T-helper 17 cell (primary cell): ENCODE measurements at places on chromosomes 2 and 18. TPM values are rescaled to one million over a fixed set of nuclear protein-coding genes. Genes with fewer than 3 reads are reported as not detected.

- peak; percentile 29 for DNase-seq
Measured at GRCh38 chr18:48540251-48541025, 1.6 kb downstream of the CTIF start.

GRCh38 chr2:43569921-43570320 is 25.9 kb downstream of the THADA start:
- DNase-seq = no peak

GRCh38 chr2:168727904-168728470 is 74.5 kb upstream of the NOSTRIN start:
- no peak for DNase-seq

DNA sequence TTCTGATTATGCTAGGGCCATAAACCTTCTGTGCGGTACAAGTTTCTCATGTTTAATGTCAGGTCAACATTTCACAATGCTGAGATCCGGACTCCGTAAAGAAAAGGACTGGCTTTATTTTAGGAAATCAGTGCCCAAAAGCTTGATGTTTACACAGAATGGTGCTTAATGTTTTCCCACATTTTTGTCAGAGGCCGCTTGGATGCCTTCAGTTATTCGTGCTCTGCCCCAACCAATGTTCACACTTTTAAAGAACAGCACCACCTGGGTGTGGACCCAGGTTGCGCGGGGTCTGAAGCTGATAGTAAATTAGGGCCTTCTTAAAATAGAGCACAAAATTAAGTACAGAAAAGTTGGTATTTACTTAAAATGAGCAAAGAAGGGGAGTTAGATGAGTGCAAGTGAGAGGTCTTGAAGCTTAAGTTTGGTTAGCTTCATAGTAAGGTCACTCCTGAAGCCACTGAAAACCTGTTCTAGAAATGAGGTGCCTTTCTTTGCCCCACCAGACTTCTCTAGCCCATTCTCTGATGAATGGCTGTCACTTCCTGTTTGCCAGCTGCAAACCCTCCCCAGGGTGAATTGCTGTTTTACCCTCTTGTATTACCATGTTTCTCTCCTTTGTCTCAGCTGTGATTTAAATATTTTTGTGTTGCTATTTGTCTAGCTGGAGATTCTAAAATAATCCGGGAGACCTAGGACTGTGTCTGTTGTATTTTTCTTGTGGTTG is 20.5 kb downstream of the SLC3A1 start:
- no peak for DNase-seq

GRCh38 chr2:161814008-161814660 is 189.9 kb downstream of the SLC4A10 start:
- no peak for DNase-seq

DNA sequence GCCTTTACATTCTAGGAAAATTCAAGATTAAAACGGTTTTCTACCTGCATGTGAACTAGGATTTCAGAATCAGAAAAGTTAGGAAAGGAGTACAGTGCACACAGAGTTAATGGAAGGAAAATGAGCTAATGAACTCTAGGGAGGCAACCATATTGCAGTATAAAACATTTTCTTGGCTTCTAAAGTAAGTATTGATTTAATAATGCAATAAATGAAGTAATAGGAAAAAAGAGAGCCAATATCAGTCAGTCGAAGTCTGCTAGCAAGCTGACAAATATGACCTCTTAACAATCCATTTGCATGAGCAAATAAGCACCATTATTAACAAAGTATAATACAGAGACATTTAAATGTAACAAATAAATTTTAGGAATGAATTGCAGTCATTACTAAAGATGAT is 80.2 kb upstream of the COL3A1 start:
- no peak for DNase-seq

GRCh38 chr2:31238906-31239592 is 5.1 kb downstream of the EHD3 start:
- DNase-seq = no peak

- no peak for DNase-seq
Measured at GRCh38 chr2:1605102-1606045, 138.9 kb downstream of the PXDN start.

- no peak for DNase-seq
Measured at GRCh38 chr2:165193178-165193777, 10.6 kb downstream of the SCN3A start.

DNA sequence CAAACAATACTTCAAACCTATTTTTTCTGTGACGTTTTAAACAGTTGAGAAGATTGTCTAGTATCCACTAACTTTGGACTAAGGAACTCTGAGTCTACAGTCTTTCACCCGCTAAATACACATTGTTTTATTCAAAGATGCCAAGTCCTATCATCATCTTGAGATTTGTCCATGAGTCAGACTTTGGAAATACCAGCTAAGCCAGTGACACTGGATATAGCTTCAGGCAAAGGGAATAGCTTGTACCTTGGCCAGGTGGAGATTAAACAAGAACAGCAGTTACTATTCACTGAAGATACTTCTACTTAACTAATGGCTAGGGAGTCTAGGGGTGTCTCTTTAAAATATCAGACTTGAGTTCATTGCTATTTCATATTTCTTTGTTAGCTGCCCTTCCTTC is 137.5 kb downstream of the COMMD1 start:
- no peak for DNase-seq

DNA sequence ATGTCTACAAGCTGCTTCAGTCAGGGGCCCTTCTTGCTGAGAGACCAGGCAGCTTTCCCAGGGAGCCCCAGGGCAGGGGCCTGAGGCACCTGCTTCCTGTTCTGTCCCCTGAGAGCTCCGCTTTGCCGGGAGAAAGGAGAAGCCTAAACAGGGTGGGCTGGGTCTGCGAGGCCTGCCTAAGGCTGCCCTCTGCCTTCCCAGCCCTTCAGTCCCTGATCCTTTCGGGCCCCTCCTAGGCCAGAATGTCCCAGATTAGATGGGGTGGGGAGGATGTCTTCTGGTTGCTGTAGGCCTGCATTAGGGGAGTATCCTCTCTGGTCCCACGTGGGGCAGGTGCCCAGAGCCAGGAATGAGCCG is 72.4 kb downstream of the TGOLN2 start:
- no peak for DNase-seq

DNA sequence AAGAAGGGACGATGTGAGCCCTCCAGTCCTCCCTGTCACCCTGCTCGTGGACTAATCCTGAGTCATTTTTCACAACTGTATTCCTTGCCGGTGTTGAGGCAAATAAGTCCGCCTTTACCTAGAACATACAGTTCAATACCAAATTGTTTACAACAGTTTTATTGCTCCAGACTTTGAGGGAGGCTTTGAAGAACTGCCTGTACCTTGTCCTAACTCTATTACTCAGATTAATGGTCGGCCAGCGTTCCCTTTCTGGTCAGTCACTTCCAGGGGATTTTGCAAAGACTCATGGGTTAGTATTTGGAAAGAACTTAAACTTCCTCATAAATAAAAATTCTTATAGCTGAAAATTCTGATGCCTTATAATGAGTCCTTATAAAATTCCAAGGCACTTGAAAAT is 85.1 kb upstream of the ZNF532 start:
- no peak for DNase-seq

GRCh38 chr2:24977631-24978030 is 5.9 kb upstream of the DNAJC27 start:
- DNase-seq = no peak

DNA sequence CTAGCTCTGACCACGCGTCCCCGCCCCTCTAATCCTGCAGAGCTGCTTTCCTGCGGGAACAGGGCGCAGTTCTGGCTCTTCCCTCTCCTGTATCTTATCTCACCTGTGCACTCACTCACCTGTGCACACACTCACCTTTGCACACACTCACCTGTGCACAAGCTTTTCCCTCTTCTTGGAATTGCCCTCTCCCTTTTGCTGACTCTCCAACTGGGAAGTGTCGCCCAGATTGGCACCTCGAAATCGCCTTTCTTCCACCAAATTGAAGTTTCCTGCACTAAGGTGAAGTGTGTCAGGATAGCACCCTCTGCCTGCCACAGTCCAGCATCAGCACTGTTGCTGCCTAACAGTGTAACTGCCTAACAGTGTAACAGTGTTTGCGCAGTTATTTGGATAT is 566 bp upstream of the CMPK2 start:
- DNase-seq = peak; percentile 15

The VAMP5 gene
- 39.5 TPM for total RNA-seq

The PREPL gene
- total RNA-seq = 23.4 TPM

The TUBA3E gene
- not detected for total RNA-seq

The GKN1 gene
- total RNA-seq = not detected

The EMILIN2 gene
- total RNA-seq = 9.9 TPM

The ABCG5 gene
- not detected for total RNA-seq

The RBKS gene
- 8.2 TPM for total RNA-seq

The REG1A gene
- not detected for total RNA-seq

The DYNAP gene
- not detected for total RNA-seq
